Glomerular endothelial cell (primary cell): ENCODE measurements at places on chromosomes 12 and 14.

- DNase-seq, result no peak
Measured at GRCh38 chr14:61174441-61174891, 106.7 kb downstream of the TMEM30B start.

GRCh38 chr12:72612171-72612570, 340.0 kb downstream of the TRHDE start:
- no peak for DNase-seq

DNA sequence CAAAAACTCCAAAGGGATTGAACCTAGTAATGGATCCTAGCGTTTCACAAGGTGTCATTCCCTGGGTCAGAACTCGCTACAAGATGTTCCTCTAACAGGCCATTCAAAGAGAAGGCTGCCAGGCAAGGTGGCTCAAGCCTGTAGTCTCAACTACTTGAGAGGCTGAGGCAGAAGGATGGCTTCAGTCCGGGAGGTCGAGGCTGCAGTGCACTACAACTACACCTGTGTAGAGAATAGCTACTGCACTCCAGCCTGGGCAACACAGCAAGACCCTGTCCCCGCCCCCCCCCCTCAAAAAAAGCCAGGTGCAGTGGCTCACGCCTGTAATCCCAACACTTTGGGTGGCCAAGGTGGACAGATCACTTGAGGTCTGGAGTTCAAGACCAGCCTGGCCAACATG, 14.4 kb downstream of the PPTC7 start:
- DNase-seq, result no peak

DNA sequence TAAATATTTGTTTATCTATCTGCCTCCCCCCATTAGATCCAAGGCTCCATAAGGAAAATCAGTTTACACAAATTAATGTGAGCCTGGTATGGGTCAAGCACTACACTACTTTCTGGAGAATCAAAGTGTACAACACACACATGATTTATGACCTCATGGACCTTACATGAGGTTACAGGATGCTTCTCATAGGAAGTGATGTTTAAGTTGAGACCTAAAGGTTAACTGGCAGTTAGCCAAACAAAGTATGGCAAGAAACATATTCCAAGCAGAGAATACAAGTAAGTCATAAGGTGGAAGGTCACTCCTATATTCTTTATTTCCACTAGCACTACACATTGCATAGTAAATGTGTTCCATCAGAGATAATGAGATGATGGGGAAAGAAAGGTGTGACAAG, 39.2 kb downstream of the OSBPL8 start:
- peak; percentile 67 for DNase-seq

DNA sequence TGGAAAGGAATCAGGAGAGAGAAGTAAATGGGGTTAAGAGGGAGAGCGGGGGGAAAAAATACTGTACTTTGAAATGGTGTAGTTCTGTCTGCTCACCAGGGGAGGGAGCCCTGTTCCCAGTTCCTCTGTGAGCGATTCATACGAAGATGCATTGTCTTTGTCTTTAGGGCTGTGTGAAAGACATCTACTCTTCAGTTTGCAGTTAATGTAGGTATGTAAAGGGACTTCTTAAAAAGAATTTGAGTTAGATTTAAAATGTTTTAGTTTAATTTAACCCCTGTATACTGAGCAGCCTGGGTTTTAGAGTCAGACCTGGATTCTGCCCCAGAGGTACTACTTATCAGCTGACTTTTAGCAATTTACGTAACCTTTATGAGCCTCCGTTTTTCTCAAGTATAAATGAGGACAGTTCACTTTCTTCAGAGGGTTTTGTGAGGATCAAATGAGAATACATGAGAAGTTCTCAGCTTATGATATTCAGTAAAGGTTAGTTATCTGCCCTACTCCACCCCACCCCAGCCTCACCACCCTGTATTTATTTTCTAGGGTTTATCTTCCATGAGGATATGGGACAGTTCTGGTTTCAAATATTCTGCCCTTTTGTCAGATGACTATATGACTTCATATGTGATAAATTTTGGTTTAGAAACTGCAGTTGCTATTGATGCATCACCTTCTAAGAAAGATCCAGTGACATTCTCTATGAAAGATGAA, 82.5 kb upstream of the EVL start:
- peak; percentile 29 for DNase-seq

DNA sequence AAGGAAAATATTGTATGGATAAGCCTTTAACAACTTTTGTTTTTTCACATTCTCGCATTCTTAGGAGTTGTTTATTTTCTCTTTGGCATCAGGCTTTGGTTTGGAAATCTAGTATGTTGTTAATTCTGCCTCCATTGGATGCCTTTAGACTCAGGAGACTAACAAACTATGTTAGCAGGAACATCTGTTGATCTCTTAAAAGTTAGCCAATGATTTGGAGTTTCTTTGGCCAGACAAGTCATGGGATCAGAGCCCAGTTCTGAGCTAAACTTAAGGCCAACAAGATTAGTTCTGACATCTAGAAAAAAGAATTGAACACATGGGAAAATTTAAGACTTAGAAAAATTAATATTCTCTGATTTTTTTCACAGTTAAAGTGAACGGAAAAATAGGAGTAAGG, 35.3 kb upstream of the STRAP start:
- no peak for DNase-seq
